ENCODE measurements at places on chromosomes 1 and 21.

DNA sequence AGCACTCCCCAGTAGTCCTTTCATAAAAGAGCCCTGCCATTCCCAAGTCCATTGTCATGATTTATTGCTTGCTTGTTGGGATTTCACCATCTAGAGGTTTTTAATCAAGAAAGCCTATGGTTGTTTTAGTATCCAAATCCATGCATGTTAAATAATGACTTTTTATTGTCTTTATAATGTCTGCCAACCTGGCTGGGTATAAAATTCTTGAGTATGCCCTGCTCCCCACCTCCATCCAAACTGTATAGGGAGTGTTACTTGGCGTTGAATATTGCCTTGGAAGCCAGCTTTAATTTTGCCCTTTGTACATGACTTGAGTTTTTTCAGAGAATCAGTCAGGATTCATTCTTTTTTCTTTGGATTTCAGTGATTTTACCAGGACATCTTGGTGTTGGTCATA lies 44.2 kb downstream of the DISC1 start:
- DNase-seq: no peak

DNA sequence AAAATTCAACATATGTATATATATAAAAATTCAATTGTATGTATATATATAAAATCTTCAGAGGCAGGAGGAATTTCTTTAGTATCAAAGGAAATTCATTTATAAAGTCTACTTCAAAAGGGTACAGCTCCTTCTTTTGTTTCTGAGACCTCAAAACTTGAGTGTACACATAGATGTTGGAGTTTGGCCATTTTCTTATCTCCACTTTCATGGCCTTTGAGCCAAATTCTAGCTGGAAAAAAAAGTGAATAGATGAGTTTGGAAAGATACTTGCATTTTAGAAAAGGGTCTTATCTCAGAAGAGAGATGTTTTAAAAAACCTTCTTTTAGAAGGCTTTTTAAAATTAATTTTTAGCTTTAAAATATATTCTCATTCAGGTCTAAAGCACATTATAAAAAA lies 103.2 kb downstream of the ATF6 start:
- no peak for DNase-seq

DNA sequence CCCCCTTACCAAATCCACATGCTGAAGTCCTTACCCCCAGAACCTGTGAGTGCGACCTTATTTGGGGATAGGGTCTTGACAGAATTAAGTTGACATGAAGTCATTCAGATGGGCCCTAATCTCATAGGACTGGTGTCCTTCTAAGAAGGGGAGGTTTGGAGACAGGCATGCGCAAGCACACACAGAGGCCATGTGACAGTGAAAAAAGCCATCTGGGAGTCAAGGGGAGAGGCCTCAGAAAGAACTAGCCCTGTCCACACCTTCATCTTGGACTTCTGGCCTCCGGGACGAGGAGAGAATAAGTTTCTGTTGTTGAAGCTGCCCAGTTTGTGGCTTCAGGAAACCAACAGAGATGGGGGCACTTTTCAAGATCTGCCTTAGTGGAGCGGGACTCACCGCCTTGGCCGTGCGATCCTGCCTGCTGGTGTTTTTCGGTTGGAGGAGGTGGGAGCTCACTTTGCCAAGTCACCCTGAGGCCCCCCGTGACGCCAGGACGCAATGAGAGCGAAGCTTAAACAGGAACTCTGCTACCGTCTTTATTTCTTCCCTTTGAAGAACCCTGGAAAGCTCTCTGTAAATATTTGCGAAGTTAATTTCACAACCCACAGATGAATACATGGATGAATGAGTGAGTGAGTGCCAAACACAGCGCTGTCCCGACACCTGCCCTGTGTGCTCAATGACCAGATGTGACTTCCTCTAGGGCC lies 42.5 kb upstream of the C1orf174 start:
- no peak for DNase-seq

- no peak for DNase-seq
Observed at GRCh38 chr1:246029616-246030015, 477.5 kb downstream of the SMYD3 start.

- no peak for DNase-seq
Observed at GRCh38 chr1:210915890-210916507, 217.9 kb downstream of the KCNH1 start.

All from activated naive CD4-positive, alpha-beta T cell treated with Interleukin-2 at 50 U/mL for 16 hours (primary cell).